A375 (cell line): ENCODE measurements at places on chromosomes 1 and 21. TPM values are rescaled to one million over a fixed set of nuclear protein-coding genes. Genes with fewer than 3 reads are reported as not detected.

RFX5 gene
- 99.2 and 108 TPM in 2 replicates for total RNA-seq

RPE65 gene
- total RNA-seq: not detected in 2 replicates

DDR2 gene
- 93.6 and 102 TPM in 2 replicates for total RNA-seq

SLC30A10 gene
- total RNA-seq: not detected in 2 replicates

RXRG gene
- 6.2 and 7.2 TPM in 2 replicates for total RNA-seq

MCOLN3 gene
- 2.6 and 2.7 TPM in 2 replicates for total RNA-seq

CD84 gene
- not detected in 2 replicates for total RNA-seq

APOBEC4 gene
- total RNA-seq: not detected in 2 replicates

GBP5 gene
- not detected in 2 replicates for total RNA-seq

FCER1A gene
- total RNA-seq: not detected in 2 replicates

SGIP1 gene
- 0.60 TPM in 1 of 2 replicates, not detected in the other for total RNA-seq

TBX15 gene
- total RNA-seq: 0.27 TPM in 1 of 2 replicates, not detected in the other

RASSF5 gene
- 1.1 and 2.3 TPM in 2 replicates for total RNA-seq

GJA9 gene
- total RNA-seq: not detected in 2 replicates

TRIM46 gene
- 2.3 and 3.4 TPM in 2 replicates for total RNA-seq

OR2T33 gene
- total RNA-seq: 0.32 and 0.91 TPM in 2 replicates
